ENCODE measurements at places on chromosomes 2 and 18. TPM values are rescaled to one million over a fixed set of nuclear protein-coding genes. Genes with fewer than 3 reads are reported as not detected.

The TMEM163 gene
- total RNA-seq: 4.9 TPM

The FBXO41 gene
- total RNA-seq: 2.4 TPM

The CDH7 gene
- total RNA-seq: 0.23 TPM

The SLC8A1 gene
- 761 TPM for total RNA-seq

The SPP2 gene
- total RNA-seq: not detected

The CNTNAP5 gene
- total RNA-seq: not detected

The MYO1B gene
- total RNA-seq: 10.3 TPM

The PSD4 gene
- 2.6 TPM for total RNA-seq

The LOXHD1 gene
- 0.54 TPM for total RNA-seq

The GAREM2 gene
- 4.5 TPM for total RNA-seq

The STPG4 gene
- total RNA-seq: not detected

The C2orf80 gene
- not detected for total RNA-seq

The COX5B gene
- total RNA-seq: 1,023 TPM

The SPDYA gene
- not detected for total RNA-seq

The NXPH2 gene
- total RNA-seq: not detected

The POMC gene
- 6.8 TPM for total RNA-seq

The FEZ2 gene
- 50.2 TPM for total RNA-seq

The NTSR2 gene
- 0.15 TPM for total RNA-seq

The RPL31 gene
- total RNA-seq: 937 TPM

The PARD6G gene
- total RNA-seq: 4.7 TPM

The LAPTM4A gene
- 191 TPM for total RNA-seq

The PLCL1 gene
- 37.8 TPM for total RNA-seq

The CUL3 gene
- total RNA-seq: 65.3 TPM

The RNF152 gene
- total RNA-seq: 9.2 TPM

The PIEZO2 gene
- 0.93 TPM for total RNA-seq

The ASB18 gene
- total RNA-seq: 1.1 TPM

The HJURP gene
- not detected for total RNA-seq

The TPO gene
- total RNA-seq: 1.3 TPM

The HADHA gene
- total RNA-seq: 408 TPM

The FAP gene
- 0.29 TPM for total RNA-seq

The TMEM178A gene
- total RNA-seq: 3.3 TPM

The CCDC85A gene
- total RNA-seq: 1.9 TPM

The RANBP2 gene
- 54.8 TPM for total RNA-seq
